ENCODE measurements at places on chromosomes 2 and 18.

GRCh38 chr2:143183804-143184463 lies 54.7 kb downstream of the ARHGAP15 start:
- DNase-seq, result no peak

GRCh38 chr2:36329251-36329650 lies 26.3 kb upstream of the CRIM1 start:
- DNase-seq, result no peak

- DNase-seq, result no peak
These were observed 148.9 kb downstream of the TMEM182 start for GRCh38 chr2:102910724-102911123.

DNA sequence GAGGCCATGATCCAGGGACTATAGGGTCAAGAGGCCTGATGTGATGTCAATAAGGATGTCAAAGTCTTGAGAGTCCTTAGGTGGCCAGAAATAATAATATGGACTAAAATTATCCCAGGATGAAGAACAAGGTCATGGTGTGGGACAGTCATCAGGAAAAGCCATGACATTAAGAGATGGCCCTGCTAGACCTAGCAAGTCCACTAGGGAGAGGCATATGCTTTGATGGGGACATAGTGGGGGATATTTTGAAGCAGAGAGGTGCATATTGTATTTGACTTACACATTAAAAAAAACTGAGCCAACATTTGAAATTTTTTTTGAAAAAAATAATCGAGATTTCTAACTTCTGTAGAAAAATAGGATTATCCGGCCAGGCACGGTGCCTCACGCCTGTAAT lies 53.3 kb upstream of the CXCR4 start:
- no peak for DNase-seq

- DNase-seq, result no peak
These were observed 2.5 kb downstream of the MARCHF4 start for GRCh38 chr2:216369821-216370220.

- DNase-seq, result no peak
These were observed 88.5 kb upstream of the UXS1 start for GRCh38 chr2:106282462-106283170.

- DNase-seq, result no peak
These were observed 13.9 kb upstream of the TANK start for GRCh38 chr2:161146209-161146775.

- DNase-seq, result peak; percentile 47
These were observed 3.8 kb downstream of the ACTG2 start for GRCh38 chr2:73896362-73897239.

DNA sequence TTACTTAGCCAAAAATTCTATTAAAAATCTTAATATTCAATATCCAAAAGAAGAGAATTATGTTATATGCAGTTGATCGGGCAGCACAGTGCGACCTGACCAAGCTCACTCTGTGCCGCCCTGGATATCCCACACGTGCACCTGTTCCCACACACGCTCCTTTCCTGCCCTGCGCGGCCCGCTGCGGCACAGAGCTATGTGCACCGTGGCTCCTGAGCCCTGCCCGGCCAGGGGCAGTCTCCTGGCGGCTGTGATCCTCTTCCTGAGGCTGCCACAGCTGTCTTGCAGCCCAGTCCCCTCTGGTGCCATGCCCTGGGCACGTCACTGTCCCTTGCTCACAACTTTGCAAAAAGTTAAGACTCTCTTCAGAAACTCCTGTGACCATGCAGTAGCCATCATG lies 29.3 kb downstream of the TRAPPC12 start:
- DNase-seq, result no peak

- no peak for DNase-seq
These were observed 105.4 kb downstream of the FHOD3 start for GRCh38 chr18:36402765-36403396.

GRCh38 chr2:23429036-23429435 lies 44.1 kb downstream of the KLHL29 start:
- DNase-seq, result no peak

GRCh38 chr18:79523736-79524180 lies 128.0 kb downstream of the NFATC1 start:
- peak; percentile 86 for DNase-seq

- DNase-seq, result no peak
These were observed 1652.3 kb upstream of the SLC39A10 start for GRCh38 chr2:194004590-194005206.

- DNase-seq, result no peak
These were observed 722 bp upstream of the C2orf15 start for GRCh38 chr2:99140860-99141109.

- peak; percentile 68 for DNase-seq
These were observed 38.3 kb upstream of the IL1R1 start for GRCh38 chr2:102103992-102104871.

DNA sequence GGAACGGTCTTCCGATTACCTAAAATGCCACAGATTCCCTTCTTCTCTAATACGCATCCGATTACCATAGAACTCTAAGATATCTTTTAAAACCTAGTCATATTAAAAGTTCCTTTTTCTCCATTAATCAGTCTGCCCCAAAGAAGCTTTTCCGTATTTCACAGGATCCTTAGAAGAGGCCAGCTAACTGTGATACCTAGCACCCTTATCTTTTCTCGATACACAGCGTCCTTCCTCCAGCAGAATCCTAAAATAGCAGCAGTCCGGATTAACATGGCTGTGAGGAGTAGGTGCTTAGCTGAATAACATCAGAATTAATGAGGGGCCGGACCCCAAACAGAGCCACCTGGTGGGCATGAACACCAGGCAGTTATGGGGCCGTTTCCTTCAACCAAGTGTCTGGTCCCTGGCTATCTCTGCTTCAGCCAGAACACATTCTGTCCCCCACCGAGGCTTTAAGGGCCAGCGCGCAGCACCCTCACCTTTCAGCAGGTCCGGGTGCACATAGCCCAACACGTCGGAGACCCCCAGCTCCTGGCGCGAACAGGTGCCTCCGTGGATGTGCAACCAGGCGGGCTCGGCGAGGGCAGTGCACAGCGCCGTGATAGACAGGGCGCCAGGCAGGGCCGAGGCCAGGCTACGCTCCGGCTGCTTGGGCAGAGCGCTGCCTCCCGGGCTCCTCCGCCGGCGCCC lies 995 bp downstream of the TMEM127 start:
- peak; percentile 54 for DNase-seq

GRCh38 chr2:71800106-71800809 lies 346.9 kb downstream of the DYSF start:
- DNase-seq, result no peak

DNA sequence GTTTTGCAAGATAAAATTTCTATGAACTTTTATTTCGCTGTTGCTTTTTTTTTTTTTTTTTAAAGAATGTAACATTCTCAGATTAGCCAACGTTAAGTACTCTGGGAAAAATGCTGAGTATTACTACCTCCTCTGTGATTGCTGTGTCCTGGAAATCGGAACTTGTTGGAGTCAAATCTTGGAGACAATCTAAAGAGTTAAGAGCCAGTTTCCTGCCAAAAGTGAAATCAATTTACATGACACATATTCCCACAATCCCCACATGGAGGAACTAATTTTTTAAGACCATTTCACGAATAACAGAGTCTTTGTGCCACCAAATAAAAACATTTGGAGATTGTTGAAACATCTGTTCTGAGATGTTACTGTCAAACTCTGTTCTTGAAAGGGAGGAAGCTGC lies 127.8 kb downstream of the MEP1B start:
- DNase-seq, result no peak

DNA sequence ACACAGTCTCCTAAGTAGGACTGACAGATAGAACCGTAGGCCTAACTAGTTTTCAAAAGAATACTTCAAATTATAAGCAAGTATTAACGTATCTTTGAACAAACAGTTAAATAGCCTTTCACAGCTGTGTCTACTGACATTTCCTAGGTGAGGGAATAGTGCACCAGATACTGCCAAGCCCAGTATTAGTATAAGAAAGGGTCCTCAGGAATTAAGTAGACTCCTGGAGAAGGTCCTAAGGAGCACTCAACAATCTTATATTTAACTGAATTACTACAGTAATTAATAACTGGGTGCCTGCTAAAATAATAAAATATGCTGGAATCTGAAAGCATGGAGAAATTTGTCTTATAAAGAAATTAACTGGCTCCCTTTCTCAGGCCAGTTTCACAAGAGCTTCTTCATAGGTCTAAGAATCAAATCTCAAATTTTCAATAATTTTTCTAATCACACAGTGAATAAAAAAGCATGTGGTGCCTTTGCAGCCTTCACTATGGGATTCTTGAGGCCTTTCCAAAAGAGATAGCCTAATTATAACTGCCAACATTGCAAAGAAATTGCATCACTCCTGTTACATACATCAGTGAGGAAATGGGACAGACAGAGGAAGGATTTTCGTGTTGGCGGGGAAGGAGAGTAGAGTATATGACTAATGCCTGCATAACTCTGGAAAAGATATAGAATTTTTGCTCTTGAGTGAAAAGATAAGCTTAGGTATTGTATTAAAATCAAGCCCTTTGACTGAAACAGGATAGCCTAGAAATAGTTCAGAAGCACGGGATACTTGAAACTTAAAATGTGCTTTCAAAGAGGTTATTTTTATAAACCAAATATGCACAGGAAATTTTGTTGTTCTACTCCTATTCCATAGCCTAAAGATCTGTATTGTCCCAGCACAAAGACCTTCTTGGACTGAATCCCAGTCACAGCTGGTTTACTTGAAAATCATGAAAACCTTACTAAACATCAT lies 228.6 kb upstream of the STK17B start:
- no peak for DNase-seq

- peak; percentile 44 for DNase-seq
These were observed 6.4 kb downstream of the ARL4C start for GRCh38 chr2:234490271-234491091.

GRCh38 chr2:129459200-129459876 lies 520.1 kb upstream of the RAB6C start:
- no peak for DNase-seq

DNA sequence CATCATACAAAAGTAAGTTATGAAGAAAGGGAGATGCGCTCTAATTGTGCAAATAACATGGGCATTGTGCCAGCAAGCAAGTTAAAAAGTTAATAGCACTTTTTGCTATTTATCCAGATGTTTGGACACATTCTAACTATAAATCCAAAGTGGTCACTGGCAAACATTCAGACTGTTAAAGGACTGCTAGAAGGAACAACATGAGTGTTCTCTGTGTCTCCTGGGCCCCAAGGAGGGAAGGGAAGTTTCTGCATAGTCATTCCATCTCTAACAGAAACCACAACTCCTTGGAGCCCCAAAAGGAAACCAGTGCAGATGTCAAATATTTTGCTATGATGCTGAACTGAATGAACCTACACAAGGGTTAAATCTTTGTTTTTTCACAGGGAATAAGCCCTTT lies 213.3 kb upstream of the HNRNPA3 start:
- no peak for DNase-seq
